ENCODE measurements at places on chromosomes 3 and 15.
A peak's percentile ranks its signal among the peaks of the same experiment; 100 is the strongest.

- no peak for DNase-seq
Measured at GRCh38 chr3:185717121-185717520, 107.7 kb downstream of the IGF2BP2 start.

- DNase-seq = no peak
Measured at GRCh38 chr3:54578417-54578816, 349.4 kb downstream of the LRTM1 start.

GRCh38 chr3:47976135-47976732 lies 40.0 kb downstream of the MAP4 start:
- no peak for DNase-seq

DNA sequence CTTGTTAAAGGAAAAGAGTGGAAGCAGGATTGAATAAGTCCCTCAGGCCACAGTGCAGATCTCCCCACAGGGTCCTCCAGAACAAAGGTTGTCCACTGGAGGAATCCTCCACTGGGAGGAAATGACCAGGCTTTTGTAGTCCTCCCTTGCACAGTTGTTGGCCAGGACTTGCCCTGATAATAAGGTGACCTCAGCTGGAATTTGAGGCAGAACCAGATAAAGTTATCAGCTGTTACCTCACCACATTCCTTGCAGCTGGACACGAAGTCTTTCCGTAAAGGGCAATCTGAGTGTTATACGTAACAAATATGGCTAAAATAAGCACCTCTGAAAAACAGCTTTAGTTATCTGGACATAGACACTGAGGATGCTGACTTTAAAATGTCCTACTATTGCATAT lies 83.5 kb upstream of the NAALADL2 start:
- no peak for DNase-seq

GRCh38 chr3:187401856-187402255 lies 33.7 kb downstream of the RTP4 start:
- no peak for DNase-seq

- peak; percentile 36 for DNase-seq
Measured at GRCh38 chr3:117407317-117407716, 697.7 kb downstream of the TUSC7 start.

DNA sequence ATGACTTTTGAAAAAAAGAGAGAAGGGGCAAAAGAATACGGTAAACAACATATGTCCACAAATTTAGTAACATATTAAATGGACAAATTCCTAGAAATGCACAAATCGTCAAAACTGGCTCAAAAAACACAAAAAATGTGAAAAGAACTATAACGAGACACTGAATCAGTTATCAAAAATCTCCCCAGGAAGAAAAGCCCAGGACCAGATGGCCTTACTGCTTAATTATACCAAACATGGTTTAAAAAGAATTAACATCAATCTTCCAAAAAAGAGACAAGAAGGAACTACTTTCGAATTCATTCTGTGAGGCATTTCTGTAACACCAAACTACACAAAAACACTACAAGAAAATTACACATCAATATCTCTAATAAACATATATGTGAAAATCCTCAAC lies 117.4 kb downstream of the STAG1 start:
- no peak for DNase-seq

GRCh38 chr15:82566690-82567089 lies 26.4 kb upstream of the RPS17 start:
- DNase-seq = no peak

- no peak for DNase-seq
Measured at GRCh38 chr3:52119826-52120225, 34.4 kb downstream of the POC1A start.

GRCh38 chr3:49020330-49021212 lies 1.4 kb upstream of the NDUFAF3 start:
- peak; percentile 53 for DNase-seq

- DNase-seq = no peak
Measured at GRCh38 chr3:84946240-84946639, 12.5 kb upstream of the CADM2 start.

- no peak for DNase-seq
Measured at GRCh38 chr3:31503456-31503855, 29.3 kb upstream of the STT3B start.

DNA sequence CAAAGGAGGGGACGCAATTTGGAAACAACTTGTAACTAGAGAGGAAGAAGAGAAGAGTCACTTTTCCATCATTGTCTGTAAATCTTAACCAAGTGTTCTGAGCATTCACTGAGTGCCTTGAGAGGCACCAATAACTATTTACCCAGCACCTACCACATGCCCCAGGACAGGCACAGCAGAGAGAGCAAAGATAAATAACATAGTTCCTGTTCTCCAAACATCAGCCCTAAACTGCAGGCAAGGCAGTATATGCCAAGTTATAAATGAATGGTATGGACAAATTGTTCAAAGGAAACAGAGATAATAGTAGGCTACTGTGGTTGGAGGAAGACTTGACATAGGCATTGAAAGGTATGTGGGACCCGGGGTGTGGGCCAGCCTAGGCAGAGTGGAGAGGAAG lies 45.6 kb downstream of the ITGB5 start:
- DNase-seq = no peak

DNA sequence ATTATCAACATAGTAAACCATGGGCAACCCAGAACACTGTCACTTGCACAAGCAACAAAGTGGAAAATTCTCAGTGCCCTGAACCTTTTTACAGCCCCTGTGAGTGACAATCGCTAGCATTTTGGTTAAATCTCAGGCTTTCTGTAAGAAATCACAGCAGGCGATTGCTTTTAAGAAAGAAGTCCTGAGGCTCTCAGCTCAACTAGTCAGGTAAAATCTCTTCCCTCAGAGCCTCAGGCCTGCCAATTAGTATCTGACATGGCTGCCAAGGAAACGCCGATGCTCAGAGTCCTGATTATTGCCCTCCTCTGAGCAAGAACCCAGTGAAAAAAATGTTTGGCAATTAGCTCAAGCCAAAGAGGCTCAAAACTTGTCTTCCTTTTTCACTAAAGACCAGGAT lies 530.8 kb downstream of the DIPK2A start:
- no peak for DNase-seq

- DNase-seq = peak; percentile 96
Measured at GRCh38 chr15:65862682-65863081, 6.6 kb upstream of the RAB11A start.

DNA sequence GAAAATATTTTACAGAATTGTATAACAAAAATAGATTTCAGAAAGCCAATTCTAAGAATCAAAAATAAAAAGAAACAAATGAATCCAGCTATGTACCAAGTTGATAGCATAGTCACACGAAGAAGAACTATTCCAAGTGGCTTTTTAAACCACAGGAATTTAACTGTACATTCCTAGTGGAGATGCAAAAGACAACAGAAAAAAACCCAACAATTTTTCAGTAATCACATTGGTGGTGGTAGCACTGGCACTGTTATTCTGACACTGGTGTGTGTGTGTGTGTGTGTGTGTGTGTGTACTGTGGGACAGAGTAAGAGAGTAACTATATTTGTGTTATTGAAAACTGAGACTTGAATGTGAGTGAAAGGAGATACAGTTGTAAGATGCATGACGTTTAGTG lies 9.1 kb downstream of the BFSP2 start:
- DNase-seq = no peak

DNA sequence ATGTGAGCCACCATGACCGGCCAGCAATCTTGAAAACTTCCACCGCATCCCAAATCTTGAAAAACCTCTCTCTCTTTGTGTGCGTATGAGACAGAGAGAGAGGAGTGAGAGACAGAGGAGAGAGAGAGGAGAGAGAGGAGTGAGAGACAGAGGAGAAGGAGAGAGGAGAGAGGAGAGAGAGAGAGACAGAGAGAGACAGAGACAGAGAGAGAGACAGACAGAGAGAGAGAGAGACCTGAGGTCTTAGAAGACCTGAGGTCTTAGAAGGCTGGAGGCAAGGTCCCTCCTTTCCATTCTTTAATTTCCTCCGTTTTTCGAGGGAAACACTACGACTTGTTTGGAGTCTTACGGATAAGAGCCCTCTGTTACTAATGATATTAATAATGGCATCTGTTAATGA lies 39.5 kb downstream of the TMEM40 start:
- DNase-seq = no peak

- no peak for DNase-seq
Measured at GRCh38 chr3:5270666-5271371, 83.3 kb downstream of the EDEM1 start.

- no peak for DNase-seq
Measured at GRCh38 chr3:4994823-4995499, 15.7 kb downstream of the BHLHE40 start.

DNA sequence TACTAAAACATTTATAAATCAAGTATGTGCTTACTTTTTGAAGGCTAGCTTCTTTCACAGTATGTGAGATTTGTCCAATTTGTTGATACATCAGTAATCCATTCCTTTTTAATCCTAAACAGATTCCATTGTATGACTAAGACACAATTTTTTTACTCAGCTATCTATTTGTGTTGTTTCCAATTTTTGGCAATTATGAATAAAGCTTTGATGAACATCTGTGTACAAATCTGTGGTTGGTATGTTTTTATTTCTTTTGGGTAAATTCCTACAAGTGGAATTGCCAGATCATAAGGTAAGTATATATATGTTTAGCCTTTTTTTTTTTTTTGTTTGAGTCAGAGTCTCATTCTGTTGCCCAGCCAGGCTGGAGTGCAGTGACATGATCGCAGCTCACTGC lies 56.2 kb upstream of the VEPH1 start:
- DNase-seq = no peak

GRCh38 chr15:67998599-67999133 lies 55.4 kb upstream of the PIAS1 start:
- no peak for DNase-seq

DNA sequence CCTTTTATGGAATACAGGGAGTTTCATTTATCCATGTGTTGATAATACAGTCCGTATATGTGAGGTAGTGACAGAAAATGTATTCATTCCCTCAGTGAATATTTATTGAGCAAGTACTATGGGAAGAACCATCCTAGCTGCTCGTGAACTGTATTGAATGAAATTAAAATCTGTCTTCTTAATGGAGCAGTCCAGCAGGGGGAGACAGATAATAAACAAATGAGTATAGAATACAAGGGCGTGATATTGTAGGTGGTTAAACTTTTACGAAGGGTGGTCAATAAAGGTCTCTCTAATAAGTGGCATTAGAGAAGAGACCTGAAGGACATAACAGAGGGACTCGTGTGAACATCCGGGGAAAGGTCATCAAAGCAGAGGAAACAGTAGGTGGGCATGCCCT lies 62.7 kb upstream of the OSTN start:
- DNase-seq = peak; percentile 13

- DNase-seq = no peak
Measured at GRCh38 chr15:83767741-83768140, 113.8 kb downstream of the ADAMTSL3 start.

DNA sequence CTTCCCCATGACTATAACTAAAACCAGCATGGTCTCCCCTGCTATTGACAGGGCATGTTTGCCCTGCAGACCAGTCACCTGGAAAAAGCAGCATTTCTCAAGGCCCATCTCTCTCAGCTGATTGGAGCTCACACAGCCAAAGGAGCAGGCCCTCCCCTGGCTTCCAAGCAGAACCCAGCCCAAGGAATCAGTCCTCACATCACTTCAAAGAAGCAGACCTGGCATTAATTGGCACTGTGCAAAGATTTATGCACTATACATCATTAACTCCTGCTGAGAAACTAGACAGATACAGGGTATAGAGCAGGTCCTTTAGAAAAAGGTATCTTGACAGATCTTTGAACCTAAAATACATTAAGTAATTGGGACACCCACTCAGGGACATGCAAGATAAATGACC lies 323.8 kb upstream of the PPP2R3A start:
- no peak for DNase-seq

GRCh38 chr15:72994534-72995177 lies 57.6 kb upstream of the NEO1 start:
- DNase-seq = no peak

- DNase-seq = no peak
Measured at GRCh38 chr15:28191832-28192231, 92.7 kb upstream of the OCA2 start.

GRCh38 chr15:74375303-74375693 lies 7.9 kb upstream of the CYP11A1 start:
- peak; percentile 89 for DNase-seq

GRCh38 chr3:108380128-108380795 lies 83.9 kb downstream of the HHLA2 start:
- DNase-seq = no peak

GRCh38 chr3:114454551-114455251 lies 160.9 kb downstream of the TIGIT start:
- peak; percentile 86 for DNase-seq

GRCh38 chr15:41778521-41778920 lies 4.2 kb downstream of the MAPKBP1 start:
- DNase-seq = no peak

DNA sequence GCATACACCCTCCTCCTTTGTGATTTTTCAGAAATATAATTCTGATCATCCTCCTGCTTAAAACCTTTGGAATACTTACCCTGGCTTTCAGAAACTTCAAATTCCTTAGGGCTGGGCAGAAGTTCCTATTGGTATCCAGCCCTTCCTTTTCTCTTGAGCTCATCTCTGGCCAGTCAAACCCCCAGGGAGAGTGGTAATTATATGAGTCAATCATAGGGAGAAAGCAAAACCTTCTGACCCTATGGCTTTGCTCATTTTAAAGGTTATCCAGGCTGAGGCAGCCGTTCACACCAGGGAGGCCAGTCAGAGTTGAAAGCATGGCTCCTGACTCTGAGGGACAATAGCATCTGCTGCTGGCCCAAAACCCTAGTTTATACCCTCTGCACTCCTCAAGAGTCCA lies 23.9 kb upstream of the CTNNB1 start:
- no peak for DNase-seq

DNA sequence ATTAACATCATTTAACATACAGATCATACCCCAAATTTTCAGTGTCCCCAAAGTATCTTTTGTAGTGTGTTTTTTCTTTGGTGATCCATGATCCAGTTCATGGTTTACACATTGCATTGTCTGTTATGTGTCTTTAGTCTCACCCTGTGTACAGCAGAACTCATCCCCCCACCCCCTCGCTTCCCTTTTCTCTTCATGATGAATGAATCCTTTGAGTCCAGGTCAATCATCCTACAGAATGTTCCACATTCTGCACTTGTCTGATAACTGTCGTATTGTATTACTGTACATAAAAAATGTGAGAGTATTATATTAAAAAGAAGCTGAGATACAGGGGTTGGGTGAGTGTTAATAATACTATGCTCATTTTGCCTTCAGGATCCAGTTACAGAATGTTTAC lies 14.6 kb upstream of the NIT2 start:
- DNase-seq = no peak

- no peak for DNase-seq
Measured at GRCh38 chr3:72627271-72627670, 221.0 kb downstream of the SHQ1 start.

DNA sequence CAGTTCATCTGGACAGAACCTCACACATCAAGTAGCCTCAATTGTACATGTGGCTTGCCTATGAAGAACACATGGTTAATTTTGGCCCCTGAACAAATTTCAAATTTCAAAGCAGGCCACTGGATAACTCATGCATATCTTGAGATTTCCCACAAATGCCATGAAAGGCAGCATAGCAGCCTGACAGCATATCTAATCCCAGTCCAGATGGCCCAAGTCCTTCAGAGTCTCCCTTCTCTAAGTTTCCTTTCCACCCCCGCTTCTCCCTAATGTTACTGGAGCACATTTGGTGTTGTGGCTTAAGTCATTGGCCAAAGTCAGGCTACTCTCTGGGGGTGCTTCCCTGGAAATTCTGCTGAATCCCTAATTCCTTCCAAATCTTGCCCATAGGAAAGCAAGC lies 53.8 kb upstream of the COL6A6 start:
- no peak for DNase-seq
